Psoas muscle (tissue), 8 donors: ENCODE measurements at places on chromosomes 13 and 19.

DNA sequence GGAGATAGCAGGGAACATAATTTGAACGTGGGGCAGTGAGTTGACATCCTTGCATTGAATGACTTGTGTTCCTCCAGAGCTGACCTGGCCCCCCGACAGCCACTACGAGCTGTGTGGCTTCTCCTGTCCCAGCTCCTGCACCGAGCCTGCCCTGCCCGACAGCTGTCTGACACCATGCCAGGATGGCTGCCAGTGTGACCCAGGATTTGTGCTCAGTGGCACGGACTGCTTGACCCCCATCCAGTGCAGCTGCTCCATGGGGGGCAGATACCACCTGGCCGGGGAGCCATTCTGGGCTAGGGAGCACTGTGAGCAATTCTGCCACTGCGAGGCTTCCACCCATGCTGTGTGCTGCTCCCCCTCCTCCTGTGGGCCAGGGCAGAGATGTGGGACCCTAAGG, 29.2 kb upstream of the FXYD3 start:
- DNase-seq, result peak; percentile 68

DNA sequence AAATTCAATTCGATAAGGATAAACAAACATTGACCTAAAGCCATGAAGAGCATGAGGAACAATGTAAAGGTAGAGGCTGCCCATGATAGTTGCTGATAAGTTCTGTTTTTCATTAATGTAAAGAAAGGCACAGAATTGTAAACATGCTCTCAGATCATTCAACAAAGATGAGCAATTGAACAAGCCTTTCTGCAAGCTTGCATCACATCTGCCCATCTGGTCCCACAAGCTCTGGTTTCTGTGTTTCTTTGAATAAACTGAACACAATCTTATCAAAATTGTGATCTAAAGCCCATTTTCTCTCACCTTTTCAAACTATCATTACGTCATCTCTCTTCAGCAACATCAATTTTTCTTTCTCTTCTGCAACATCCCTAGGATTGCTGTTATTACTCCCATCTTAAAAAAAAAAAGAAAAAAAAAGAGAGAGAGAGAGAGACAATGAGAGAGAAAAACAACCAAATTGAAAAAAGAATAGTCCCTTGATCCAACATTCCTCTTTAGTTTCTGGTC, 487.2 kb upstream of the GPC6 start:
- DNase-seq, result no peak

DNA sequence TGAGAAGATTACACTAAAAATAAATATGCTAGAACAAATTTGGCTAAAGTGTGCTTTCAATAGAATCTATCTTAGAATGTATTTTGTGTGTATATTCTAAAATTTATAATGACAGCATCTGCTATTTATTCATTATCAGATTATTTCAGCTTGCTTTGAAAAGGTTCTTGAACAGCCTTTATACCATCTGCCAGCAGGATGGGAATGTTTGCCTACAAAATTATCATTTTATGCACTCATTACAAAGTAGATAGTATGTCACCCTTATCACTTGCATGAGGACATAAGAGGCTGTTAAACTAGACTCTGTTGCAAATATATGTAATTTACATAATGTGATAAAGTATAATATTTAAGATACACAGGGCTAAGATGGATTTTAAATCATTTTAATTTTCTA, 1286.9 kb upstream of the PCDH20 start:
- no peak for DNase-seq

DNA sequence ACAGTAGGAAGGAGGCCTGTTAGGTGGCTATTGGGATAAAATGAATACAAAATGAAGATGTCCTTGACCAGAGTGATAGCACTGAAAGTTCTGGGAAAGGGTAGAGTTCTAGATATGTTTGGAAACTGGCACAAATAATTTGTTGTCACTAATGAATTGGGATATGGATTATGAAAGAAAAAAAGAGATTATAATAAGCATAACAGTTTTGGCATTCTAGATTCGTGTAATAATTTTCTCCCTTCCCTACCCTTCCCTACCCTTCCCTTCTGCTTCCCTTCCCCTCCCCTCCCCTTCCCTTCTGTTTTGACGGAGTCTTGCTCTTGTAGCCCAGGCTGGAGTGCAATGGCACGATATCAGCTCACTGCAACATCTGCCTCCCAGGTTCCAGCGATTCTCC, 271.0 kb upstream of the PRR20A start:
- no peak for DNase-seq

DNA sequence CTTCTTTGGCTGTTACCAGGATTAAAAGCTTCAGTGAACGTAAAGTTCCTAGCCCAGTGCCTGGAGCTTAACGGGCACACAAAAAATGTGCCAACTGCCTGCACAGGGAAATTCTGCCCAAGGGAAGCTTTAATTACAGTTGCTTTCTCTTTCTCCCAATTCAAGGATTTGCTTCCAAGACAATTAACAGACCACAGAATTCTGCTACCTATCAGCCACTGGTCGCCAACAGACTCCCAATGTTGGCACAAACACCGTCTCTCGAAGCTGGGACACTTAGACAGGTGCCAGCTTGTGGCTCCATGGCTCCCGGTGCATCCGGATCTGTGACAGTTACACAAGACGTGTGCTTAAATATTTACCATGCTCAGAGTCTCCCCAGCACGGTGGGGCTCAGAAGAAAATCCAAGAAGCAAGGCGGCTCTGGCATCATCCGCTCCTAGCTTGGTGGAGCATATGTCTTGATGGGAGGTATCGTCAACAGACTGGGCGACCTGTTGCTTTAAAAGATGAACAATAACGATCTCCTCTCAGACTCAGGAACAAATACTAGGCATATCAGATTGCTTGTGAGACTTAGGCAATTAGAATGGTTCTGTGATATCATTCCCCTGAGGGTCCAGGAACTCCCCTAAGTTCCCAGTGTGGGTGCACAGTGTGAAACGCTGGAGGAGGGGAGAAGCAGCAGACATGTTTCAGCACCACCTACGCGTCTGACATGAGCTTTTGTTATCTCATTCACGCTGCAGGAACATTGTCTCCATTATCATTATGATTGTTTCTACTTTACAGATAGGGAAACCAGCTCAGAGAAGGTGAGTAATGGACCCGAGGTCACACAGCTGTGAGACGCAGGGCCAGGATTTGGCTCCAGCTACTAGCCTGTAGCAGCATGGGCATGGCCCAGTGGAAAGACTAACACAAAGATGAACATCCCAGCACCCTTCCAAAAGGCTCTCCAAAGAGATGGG, 61.6 kb downstream of the ALOX5AP start:
- DNase-seq, result no peak

- DNase-seq, result no peak
Measured at GRCh38 chr13:99124794-99125316, 75.8 kb upstream of the UBAC2 start.

DNA sequence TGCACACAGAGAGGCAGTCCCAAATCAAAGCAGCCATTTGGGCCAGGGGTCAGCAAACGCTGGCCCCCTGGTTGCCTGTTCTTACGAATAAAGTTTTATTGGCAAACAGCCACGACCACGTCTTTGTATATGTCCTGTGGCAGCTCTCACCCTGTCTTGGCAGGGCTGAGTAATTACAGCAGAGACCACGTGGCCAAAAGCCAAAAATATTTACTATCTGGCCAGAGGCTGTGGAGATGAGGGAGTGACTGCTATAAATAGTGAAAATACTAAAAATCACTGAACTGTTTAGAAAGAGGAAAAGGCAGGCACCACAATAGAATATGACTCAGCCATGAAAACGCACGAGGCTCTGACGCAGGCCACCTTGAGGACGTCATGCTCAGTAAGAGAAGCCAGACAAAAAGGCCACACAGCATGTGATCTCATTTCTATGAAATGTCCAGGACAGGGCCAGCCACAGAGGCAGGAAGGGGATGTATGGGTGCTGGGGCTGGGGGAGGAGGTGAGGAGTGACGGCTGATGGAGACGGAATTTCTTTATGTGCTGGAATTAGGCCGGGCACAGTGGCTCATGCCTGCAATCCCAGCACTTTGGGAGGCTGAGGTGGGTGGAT, 29.4 kb downstream of the SMIM24 start:
- DNase-seq, result peak; percentile 88

DNA sequence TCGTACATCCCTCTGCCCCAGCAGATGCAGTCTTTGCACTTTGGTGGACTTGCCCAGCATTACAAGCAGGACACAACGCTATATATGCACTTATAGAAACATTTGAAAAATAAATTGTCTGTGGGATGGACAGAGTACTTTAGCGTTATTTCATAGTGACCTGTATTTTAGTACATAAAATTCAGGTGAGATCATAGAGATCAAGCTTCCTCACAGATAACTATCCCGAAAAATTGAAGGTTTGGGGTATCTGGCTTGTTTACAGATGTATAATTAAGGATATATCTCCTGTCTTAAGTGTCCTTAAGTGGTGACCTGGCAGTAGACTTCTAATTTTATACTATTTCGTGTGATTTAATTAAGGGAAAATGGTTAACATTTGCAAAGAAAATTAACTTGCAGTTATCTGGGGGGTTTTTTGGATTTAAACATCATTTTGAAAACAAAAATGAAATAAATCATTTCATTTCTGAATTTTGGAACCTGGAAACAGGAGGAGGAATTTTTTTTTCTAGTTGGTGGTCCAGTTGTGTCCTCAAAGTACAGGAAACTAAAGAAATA, 977 bp upstream of the MAB21L1 start:
- DNase-seq, result no peak

DNA sequence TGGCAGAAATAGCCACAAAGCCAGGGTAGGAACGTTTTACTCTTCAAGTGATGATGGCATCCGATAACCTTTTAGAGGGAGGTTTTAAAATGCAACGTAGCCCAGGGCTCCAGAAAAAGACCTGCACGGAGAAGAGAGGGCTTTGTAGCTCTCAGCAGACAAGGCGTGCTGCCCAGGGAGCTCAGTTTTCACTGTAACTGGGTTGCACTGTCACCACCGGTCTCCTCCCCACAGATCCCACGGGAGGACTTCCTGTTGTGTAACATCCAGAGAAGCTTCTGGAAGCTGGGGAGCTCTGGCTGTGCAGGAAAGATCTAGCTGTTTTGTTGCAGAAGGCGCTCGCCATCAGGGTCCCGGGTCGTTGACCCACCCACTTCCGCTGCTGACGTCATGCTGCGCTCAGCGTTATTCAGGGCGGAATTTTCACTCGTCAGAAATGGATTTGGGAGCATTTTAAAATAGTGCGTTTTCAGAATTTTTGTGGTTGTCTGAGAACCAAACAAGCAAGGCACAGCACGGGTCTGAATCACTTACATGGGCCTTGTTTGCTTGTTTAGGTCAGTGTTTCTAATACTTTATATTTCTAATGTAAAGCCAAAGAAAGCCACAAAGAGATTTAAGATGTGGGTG, 50.8 kb downstream of the ATP11A start:
- peak; percentile 80 for DNase-seq

DNA sequence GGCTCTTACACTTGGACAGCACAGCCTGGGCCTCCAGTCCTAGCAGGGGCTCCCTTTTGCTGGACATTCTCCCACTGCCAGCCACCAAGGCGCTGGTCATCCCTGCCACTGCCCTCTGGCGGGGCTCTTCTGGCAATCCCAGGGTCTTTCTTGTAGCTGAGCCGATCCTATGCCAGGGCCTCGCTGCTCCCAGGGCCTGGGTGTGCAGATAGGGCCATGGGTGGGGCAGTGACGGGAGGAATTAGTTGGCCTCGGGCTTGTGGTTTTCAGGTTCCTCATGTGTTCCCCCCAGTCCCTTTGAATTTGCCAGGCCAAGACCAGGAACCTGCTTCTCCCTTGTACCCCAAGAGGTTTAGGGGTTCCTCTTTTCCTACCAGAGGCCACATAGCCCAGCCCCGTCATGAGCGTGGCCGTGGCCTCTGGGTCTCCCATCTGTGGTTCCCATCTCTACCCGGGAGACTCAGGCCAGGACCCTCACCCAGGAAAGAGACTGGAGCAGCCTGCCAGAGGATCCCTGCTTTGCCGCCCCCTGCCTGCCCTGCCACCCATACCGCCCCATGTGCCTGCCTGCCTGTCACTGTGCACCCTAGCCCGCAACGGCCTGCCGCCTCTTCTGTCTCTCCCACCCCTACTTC, 26.2 kb downstream of the TMED1 start:
- DNase-seq, result no peak

GRCh38 chr19:53076984-53077383, 26.2 kb downstream of the ZNF160 start:
- DNase-seq, result peak; percentile 33

- no peak for DNase-seq
Measured at GRCh38 chr13:39132286-39133230, 94.3 kb downstream of the NHLRC3 start.

- DNase-seq, result no peak
Measured at GRCh38 chr19:50639121-50640112, at the start of gene SYT3. Gene SYT3, minus strand, starts transcription at chr19:50639881. Its CDS starts 2,470 bp downstream, at chr19:50637411.

GRCh38 chr13:113351514-113352026, 12.4 kb downstream of the GRTP1 start:
- DNase-seq, result no peak

DNA sequence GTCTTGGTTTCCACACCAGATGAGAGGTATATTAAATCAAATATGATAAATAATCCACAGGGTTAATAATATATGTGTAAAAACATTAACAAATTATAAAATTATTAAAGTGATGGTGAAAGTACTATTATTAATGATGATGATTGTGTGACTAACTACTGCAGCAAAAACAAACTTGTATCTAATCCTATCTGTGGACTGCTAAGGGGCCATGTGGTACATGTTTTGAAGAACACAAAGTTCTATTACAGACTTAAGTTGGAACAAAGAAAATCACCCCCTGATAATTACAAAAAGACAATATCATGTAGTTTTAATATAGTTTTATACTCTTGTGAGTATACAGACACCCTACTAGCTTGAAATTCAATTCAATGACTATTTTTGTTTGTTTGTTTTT, 504.2 kb upstream of the NBEA start:
- DNase-seq, result no peak

DNA sequence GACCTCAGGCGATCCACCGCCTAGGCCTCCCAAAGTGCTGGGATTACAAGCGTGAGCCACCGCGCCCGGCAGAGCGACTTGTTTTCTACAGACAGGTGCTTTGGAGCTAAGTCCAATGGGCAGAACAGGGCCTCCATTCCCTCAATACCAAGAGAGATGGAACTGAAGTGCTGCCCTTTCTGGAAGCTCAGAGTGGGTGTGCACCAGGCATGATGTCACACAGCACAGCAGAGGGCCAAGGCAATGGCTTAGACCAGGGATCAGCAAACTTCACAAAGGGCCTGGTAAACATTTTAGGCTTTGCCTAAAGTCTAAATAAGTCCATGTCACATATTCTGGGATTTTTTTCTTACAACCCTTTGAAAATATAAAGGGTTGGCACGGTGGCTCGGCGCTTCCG, 21.3 kb downstream of the TLE6 start:
- no peak for DNase-seq

GRCh38 chr19:17079710-17080439, 4.3 kb downstream of the MYO9B start:
- DNase-seq, result peak; percentile 82

- DNase-seq, result peak; percentile 16
Measured at GRCh38 chr13:114111577-114111976, 20.8 kb downstream of the RASA3 start.

- DNase-seq, result peak; percentile 71
Measured at GRCh38 chr13:74287724-74288169, 153.5 kb upstream of the KLF12 start.
